ENCODE measurements at places on chromosomes 7 and 10. TPM values are rescaled to one million over a fixed set of nuclear protein-coding genes. Genes with fewer than 3 reads are reported as not detected.

DNA sequence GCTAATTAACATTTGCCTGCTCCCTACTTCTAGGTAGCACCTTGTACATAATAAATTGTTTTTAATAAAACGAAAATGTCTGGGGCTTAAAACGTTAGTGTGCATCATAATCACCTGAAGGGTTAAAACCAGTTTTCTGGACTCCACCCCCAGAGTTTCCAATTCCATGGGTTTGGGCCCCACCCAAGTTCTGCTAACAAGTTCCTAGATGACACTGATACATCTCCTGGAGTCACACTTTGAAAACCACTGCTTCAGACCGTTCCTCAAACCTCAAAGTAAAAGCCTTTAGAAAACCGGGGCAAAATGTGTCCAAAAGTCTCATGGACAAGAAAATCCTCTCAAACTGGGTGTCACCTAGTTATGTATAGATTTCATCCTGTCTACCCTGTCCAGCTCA, 9.3 kb downstream of the OSBPL3 start:
- peak overlapping the region; percentile 52 for H3K4me3 ChIP-seq
- DNase-seq, result no peak
- H3K27ac ChIP-seq, result peak overlapping the region; percentile 73
- peaks cover 72% of the 10 kb centered on the region for H3K4me1 ChIP-seq
- H3K27me3 ChIP-seq, result no peaks in the 10 kb centered on the region

GRCh38 chr10:114334301-114334700, 70.0 kb downstream of the AFAP1L2 start:
- H3K27me3 ChIP-seq, result peaks cover 2% of the 10 kb centered on the region
- peaks cover 29% of the 10 kb centered on the region for H3K4me1 ChIP-seq
- peak overlapping the region; percentile 28 for H3K4me3 ChIP-seq
- H3K27ac ChIP-seq, result peak overlapping the region; percentile 25
- H3K36me3 ChIP-seq, result no peaks in the 10 kb centered on the region

DNA sequence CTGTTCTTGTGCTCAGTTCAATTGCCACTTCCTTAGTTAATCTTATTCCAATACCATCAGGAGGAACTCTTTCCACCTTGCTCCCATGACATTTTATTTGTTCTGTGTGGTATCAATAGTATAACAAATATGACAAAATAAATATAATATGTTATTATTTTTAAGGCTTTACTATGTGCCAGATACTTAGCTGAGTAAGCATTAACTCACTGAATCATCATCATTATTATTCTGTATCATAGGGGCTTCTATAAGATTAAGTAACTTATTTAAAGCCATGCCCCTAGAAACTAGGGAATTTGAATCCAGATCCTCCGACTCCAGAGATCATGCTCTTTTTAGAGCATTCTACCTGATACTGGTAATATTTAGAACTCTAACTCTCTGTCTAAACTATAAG, 33.5 kb upstream of the SKAP2 start:
- H3K27me3 ChIP-seq, result peaks cover 10% of the 10 kb centered on the region
- H3K4me1 ChIP-seq, result no peaks in the 10 kb centered on the region
- no peak overlapping the region for H3K4me3 ChIP-seq
- H3K27ac ChIP-seq, result no peak overlapping the region
- no peaks in the 10 kb centered on the region for H3K36me3 ChIP-seq

DNA sequence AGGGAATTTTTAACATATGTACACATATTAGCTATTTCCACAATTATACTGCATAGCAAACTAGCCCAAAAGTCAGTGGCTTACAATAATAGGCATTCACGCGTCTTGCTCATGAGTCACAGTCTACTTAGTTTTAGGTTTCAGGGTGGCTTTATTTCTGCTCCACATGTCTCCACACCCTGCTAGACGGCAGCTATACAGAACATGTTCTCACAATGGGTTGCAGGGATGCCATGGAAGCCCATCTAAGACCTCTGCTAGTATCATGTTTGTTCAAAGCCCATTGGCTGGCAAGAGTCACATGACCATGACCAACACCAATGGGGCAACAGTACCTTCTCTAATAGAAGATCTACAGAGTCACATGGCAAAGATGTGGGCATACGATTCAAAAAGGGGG, 96.3 kb upstream of the NEBL start:
- H3K4me1 ChIP-seq, result no peaks in the 10 kb centered on the region
- H3K27ac ChIP-seq, result no peak overlapping the region

- H3K4me1 ChIP-seq, result peaks cover 40% of the 10 kb centered on the region
- peak overlapping the region; percentile 100 for H3K27ac ChIP-seq
- no peaks in the 10 kb centered on the region for H3K27me3 ChIP-seq
- peak overlapping the region; percentile 96 for H3K4me3 ChIP-seq
- peaks cover 20% of the 10 kb centered on the region for H3K36me3 ChIP-seq
These were observed 670 bp downstream of the TPK1 start for GRCh38 chr7:144835155-144835611.

- DNase-seq, result no peak
- H3K4me1 ChIP-seq, result peaks cover 7% of the 10 kb centered on the region
- no peak overlapping the region for H3K4me3 ChIP-seq
These were observed 23.7 kb upstream of the ELOVL3 start for GRCh38 chr10:102202386-102202785.

Gene SYT15
- 1.3 TPM for total RNA-seq

Data from activated CD4-positive, alpha-beta T cell treated with anti-CD3 and anti-CD28 coated beads, Interleukin-2, amount 10 ng/mL, durations not matched to agents 24 days and 14 days (primary cell).